ENCODE measurements at places on chromosomes 1 and 21.

DNA sequence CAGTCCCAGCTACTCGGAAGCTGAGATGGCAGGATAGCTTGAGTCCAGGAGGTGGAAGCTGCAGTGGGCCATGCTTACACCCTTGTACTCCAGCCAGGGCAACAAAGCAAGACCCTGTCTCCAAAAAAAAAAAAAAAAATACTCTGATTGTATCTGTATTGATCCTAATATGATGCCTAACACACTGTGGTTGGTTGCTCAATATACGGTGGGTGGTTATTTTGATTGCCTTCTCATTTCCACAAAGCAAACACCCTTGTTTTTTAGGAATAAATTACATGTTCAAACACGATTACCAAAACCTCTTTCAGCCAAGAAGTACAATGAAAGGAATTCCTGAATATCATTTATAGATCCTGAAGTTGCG is 3.4 kb downstream of the EGLN1 start:
- DNase-seq: no peak

- DNase-seq: peak; percentile 34
These were observed 48.4 kb downstream of the ADAMTS5 start for GRCh38 chr21:26918323-26919079.

GRCh38 chr1:177116941-177117340 is 47.6 kb downstream of the ASTN1 start:
- no peak for DNase-seq

- peak; percentile 75 for DNase-seq
These were observed 119.7 kb downstream of the HHAT start for GRCh38 chr1:210448297-210448892.

Measured in A172 (cell line).